ENCODE measurements at places on chromosomes 13 and 19.
A peak's percentile ranks its signal among the peaks of the same experiment; 100 is the strongest.

- DNase-seq = no peak
Observed at GRCh38 chr19:18234194-18234593, 8.0 kb upstream of the PDE4C start.

DNA sequence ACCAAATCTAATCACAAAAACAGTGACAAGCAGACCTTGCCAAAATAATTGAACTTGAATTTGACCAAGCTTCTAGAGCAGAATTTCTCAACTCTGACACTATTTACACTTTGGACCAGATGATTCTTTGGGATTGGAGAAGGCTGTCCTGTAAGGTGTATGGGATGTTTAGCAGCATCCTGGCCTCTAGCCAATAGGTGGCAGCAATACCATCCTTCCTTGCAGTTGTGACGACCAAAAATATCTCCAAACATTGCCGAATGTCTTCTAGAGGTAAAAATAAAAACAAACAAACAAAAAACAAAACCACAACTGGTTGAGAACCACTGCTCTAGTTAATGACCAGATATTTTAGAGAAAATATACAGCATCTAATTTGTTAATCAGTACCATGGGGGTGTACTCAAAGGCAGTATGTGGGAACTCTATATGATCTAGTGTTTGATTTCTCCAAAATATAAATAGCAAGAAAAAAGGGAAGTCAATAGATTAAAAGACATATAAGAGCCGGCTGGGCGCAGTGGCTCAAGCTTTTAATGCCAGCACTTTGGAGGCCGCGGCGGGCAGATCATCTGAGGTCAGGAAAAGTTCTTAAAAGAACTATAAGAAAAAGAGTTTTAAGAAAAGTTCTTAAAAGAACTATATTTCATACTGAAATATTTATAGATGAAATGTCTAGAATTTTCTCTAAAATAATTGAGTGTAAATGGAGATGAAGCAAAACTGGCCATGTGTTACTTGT is 60.9 kb upstream of the ZNF527 start:
- no peak for DNase-seq

- no peak for DNase-seq
Observed at GRCh38 chr13:99663908-99664307, 162.6 kb downstream of the TM9SF2 start.

- DNase-seq = no peak
Observed at GRCh38 chr13:76286178-76286577, 600.0 kb downstream of the KCTD12 start.

GRCh38 chr13:67917291-67917987 is 687.3 kb upstream of the PCDH9 start:
- DNase-seq = no peak

- no peak for DNase-seq
Observed at GRCh38 chr19:38149661-38150061, 74.4 kb downstream of the DPF1 start.

GRCh38 chr19:44653977-44654774 is 10.5 kb downstream of the PVR start:
- peak; percentile 86 for DNase-seq

GRCh38 chr19:57231686-57232085 is 863 bp downstream of the AURKC start:
- DNase-seq = no peak

DNA sequence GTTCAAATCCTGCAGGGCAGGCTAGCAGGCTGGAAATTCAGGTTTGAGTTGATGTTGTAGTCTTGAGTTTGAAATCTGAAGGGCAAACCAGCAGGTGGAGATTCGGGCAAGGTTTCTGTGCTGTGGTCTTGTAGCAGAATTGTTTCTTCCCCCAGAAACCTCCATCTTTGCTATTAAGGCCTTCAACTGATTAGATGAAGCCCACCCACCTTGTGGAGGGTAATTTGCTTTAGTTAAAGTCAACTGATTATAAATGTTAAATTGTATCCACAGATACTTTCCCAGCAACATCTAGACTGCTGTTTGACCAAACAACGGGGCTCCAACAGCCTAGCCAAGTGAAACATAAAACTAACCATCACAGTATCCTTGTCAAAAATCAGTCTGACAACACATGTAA is 9.4 kb downstream of the IPO5 start:
- no peak for DNase-seq

GRCh38 chr19:17402982-17403855 is 2.2 kb downstream of the BST2 start:
- DNase-seq = no peak

- DNase-seq = peak; percentile 25
Observed at GRCh38 chr19:3644351-3645066, 17.9 kb upstream of the CACTIN start.

GRCh38 chr13:25771202-25771601 is 280.6 kb downstream of the SHISA2 start:
- DNase-seq = no peak

GRCh38 chr19:13937479-13938300 is 527 bp downstream of the PODNL1 start:
- DNase-seq = no peak

GRCh38 chr19:55581823-55582223 is 1.2 kb upstream of the ZNF579 start:
- DNase-seq = no peak

DNA sequence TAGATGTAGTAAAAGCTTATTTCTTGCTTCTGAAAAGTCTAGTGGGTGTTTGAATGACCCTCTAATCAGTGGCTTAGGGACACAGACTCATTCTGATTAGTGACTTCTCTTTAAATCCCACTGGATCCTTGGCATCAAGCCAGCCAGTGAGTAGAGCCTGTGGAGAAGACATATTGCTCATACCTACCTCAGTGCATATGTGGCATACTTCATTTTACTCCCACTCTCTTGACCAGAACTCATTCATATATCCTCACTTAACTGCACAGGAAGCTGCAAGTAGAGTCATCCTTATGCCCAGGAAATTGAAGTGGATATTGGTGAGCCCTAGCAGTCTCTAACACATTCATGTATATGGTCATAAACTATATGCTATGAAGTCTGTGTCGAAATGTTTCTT is 148.3 kb downstream of the PDS5B start:
- DNase-seq = no peak

DNA sequence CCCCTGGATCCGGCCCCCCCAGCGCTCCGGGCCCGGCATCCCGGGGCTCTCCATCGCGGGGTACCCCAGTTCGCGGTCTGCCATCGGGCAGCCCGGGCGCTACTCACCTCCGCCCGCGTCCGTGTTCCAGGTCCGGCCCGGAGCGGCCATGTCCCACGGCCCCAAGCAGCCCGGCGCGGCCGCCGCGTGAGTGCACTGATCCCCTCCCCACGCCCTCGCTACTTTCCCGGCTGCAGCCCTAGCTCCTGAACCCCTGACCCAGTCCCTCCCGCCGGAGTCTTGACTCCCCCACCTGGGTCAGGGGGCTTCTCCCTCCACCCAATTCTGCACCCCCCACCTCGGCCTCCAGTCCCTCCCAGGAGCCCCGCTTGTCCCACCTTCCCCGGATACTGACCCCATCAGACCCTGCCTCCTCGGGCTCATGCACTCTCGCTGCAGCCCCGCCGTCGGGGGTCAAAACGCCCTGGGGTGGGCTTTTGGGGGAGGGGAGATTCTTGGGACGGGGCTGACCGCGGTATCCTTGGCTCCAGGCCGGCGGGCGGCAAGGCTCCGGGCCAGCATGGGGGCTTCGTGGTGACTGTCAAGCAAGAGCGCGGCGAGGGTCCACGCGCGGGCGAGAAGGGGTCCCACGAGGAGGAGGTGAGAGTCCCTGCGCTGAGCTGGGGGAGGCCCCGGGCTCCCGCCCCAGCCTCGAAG is 566 bp downstream of the HMG20B start:
- peak; percentile 61 for DNase-seq

DNA sequence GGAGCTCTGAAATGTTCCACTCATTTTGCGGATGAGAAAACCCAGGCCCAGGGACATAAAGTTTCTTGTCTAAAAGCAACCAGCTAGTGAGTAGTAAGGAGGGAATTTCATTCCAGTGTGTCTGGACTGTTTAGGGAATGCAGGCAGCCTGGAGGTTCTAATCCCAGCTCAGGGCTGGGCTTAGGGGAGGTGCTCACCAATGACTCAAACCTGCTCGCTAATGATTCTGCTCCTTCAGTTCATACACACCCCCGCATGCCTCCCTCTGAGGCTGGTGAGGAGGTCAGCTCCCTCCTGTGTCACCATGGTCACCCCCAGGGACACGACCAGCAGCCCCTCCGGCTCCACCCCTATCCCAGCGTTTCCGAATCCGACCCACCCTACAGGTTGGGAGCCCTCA is 34.6 kb downstream of the CYP4F2 start:
- DNase-seq = no peak

GRCh38 chr19:1397838-1398237 is 3.5 kb downstream of the GAMT start:
- DNase-seq = no peak

- no peak for DNase-seq
Observed at GRCh38 chr13:32205431-32206096, 109.6 kb downstream of the ZAR1L start.

- peak; percentile 57 for DNase-seq
Observed at GRCh38 chr19:8306235-8307054, 1.7 kb downstream of the CD320 start.

DNA sequence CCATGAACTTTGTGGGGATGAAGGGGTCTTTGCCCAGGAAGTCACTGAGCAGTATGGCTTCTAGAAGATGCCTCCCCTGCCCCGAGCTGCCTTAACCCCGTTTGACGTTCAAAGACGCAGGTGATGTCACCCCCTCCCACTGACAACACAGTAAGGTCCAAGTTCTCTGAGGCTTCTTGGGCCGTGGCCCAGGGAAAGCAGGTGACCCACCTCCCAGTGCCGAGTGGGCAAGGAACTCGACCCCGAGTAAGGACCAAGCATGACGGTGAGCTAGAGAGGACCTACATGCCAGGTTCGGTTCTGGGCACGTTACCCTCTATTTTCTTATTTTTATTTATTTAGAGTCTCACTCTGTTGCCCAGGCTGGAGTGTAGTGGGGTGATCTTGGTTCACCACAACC is 81.3 kb downstream of the SLC6A16 start:
- no peak for DNase-seq

- no peak for DNase-seq
Observed at GRCh38 chr19:35054626-35055025, 13.1 kb downstream of the HPN start.

- DNase-seq = peak; percentile 88
Observed at GRCh38 chr19:17865364-17866311, 5.9 kb downstream of the RPL18A start.

GRCh38 chr13:35485424-35485823 is 8.9 kb upstream of the MAB21L1 start:
- DNase-seq = no peak

DNA sequence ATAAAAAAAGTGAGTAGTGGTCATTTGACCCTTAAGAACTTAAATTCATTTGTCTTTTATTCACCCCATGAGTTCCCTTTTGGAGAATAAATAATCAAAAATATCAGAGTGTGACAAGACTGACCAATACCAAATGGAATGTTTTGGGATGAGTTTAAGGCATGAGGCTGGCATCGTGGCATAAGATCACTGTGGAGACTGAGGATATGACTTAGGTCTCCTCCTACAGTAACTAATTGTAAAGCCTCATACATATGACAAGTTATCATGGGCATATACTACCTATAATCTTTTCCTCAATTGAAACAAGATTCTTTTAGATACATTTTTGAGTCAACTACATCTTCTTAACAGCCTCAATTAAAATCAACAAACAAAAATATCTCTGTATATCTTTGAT is 782.0 kb downstream of the SLITRK1 start:
- no peak for DNase-seq

DNA sequence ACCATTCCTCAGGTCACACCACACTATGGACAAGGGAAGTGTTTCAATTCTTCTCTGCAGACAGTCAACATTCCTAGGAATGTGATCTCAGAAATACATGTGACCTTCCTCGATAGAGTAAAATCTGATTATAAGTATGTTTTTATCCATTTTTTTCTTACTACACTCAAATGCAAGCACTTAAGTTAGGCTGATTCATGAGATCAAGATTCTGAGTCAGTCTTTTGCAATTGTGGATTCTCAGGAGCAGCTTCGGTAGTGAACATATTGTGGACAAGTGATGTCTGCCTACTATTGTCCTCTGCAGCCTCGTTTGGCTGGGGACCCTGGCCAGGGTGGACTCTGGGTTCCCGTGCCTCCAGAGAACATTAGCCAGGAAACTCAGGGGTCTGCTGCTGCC is 3.2 kb downstream of the SERPINE3 start:
- no peak for DNase-seq

DNA sequence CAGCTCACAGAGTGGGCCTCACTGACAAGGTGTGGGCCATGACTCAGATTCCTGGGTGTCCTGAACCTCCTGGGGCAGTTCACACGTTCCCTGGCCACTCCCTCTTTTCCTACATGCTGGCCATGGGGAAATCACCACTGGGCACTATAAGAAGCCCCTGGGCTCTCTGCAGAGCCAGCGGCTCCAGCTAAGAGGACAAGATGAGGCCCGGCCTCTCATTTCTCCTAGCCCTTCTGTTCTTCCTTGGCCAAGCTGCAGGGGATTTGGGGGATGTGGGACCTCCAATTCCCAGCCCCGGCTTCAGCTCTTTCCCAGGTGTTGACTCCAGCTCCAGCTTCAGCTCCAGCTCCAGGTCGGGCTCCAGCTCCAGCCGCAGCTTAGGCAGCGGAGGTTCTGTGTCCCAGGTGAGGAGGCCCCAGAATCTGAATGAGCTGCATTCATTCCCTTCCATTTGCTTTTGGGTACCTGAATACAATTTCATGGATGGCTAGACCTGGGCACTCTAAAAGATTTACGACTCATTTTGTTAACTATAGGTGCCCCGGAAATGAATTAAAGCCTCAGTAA is at the start of gene OLFM4:
TSS of gene OLFM4 (plus strand) at position 177 of the 567 bp plus-strand sequence. CDS start at position 201, 24 bp downstream.
- no peak for DNase-seq

DNA sequence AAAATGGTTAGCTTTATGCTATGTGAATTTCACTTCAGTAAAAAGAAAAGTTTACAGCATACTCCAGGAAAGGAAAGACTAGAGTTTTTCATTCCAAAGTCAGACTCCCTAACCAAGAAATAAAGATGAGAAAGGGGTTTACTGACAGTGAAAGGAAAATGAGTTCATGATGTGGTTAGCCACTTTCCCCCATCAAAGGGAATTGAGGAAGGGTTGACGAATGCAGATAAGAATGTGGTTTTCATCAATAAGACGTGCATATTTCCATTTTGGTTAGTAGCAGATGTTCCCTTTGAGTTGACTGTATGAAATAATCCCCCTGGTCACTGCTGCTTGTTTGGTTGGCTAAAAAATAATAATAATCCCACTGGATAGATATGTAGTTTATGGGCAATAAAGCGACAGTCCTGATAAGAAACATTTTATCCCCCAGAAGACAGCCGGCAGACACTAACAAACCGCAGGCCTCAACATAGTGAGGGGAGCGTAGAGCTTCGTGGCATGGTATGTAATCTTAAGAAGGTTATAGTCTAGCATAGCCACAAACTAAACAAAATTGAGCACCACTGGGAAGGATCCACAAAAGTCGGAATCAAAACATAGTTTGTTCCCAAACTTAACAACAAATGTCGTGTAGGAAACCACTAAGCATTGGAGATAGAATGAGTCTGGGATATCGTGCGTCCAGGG is 114.8 kb downstream of the COL4A2 start:
- DNase-seq = no peak

GRCh38 chr13:45492538-45492937 is 27.8 kb downstream of the COG3 start:
- DNase-seq = no peak
